ENCODE measurements at places on chromosomes 3 and 15.

GRCh38 chr15:56484287-56484686, 19.4 kb upstream of the MNS1 start:
- DNase-seq: no peak

- DNase-seq: no peak
These were observed 8.1 kb downstream of the SPATA12 start for GRCh38 chr3:57068437-57069089.

GRCh38 chr15:33021806-33022389, 172.6 kb downstream of the FMN1 start:
- DNase-seq: peak; percentile 24

DNA sequence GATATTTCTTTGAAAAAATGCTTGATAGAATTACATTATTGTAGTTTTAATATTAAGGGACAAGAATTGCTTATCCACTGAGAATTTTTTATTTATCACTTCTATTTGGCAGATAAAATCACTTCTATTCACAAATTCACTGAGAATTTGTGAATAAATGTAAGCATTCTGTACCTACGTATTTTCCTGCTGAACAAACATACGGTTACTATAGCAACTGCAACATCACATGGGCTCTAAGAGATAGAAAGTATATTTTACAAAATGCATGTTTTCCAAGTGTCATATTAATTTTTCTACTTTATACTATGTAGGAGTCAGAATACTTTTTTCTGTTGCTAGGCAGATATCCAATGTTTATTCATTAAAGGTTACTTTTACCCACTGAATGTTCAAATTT, 166.2 kb downstream of the ZIC1 start:
- no peak for DNase-seq

GRCh38 chr3:17833786-17834559, 91.5 kb upstream of the TBC1D5 start:
- DNase-seq: no peak

DNA sequence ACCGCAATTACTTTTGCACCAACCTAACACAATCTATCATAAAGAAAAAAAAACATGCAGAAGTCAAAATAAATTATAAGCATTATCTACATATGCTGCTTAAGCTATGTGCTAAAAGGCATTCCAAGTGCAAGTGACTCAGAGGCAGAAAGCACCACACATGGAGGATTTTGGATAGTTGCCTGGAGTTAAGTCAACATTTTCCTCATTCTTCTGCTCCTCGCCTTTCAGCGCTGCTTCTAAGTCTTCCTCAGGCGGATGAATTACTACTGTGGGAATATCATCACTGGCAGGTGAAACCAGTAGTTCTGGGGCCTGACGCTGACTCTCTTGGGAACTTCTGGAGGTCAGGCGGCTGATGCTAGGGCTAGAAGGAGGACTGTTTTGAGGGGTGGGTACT, 53.1 kb downstream of the SLC4A7 start:
- no peak for DNase-seq

DNA sequence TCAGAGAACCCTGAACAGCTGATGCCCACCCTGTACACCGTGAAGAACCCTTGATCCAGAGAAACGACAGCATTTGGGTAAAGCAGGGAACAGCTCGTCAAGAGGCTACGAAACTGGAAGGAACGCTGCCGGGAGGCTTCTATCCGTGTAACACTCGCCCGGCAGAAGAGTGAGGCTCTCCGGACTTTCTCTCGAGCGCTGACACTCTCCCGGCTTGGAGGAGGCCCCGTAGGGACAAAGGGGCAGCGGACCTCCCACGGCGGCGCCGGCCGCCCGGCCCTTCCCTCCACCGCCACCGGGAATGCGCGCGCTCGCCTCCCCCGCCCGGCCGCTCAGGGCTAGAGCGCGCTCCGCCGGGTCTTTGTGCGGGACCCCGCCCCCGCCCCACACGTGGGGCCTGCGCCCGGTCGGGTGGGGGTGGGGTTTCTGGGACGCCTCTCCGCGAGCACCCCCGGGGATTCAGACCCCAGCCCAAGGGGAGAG, 1.7 kb downstream of the HYAL2 start:
- peak; percentile 46 for DNase-seq

GRCh38 chr3:188796122-188796631, 375.6 kb upstream of the TPRG1 start:
- DNase-seq: no peak

- no peak for DNase-seq
These were observed 11.1 kb upstream of the ZNF620 start for GRCh38 chr3:40494698-40495097.

- DNase-seq: no peak
These were observed 8.0 kb downstream of the FAM174B start for GRCh38 chr15:92647467-92648163.

GRCh38 chr3:44831232-44831631, 30.5 kb upstream of the TMEM42 start:
- DNase-seq: no peak

GRCh38 chr15:22243440-22244130, 163.3 kb downstream of the OR4M2 start:
- DNase-seq: no peak

GRCh38 chr3:78076379-78076778, 1036.5 kb downstream of the ROBO2 start:
- no peak for DNase-seq

DNA sequence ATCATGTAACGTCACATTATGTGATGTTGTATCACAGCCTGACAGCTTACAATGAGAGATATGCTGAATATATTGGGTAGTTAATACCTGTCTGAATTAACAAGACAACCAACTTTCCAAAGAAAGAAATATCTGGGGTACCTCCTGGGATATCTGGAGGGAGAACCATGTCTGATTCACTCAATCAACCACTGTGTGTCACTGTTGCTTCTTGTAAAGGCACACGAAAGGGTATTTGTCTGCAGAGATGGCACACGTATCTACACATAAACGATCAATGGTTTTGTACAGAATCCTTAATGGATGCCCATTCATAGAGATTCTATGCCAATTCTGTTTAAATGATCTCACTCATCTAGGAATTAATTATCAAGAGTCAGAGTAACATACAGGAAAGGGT, 252.1 kb upstream of the TMCO5A start:
- no peak for DNase-seq

- DNase-seq: no peak
These were observed 7.6 kb downstream of the SLC9A9 start for GRCh38 chr3:143840636-143841035.

- no peak for DNase-seq
These were observed 21.6 kb downstream of the REC114 start for GRCh38 chr15:73464602-73465001.

DNA sequence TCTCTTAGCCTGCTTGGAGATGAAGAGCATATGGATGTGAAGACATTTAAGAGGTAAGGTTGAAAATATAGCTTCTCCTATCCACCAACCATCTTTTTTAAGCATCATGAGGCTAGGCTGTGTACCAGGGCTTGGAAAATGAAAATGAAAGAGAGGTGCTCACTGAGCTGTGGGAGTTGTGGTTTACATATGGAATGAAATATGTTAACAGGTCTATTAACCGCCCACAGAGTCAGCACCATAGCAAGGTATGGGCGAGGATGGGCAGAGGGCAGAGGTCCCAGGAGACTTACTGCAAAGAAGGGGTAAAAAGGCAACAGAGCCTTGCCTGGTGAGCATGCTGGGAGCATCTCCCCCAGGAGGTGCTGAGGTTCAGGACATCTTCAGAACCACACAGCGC, 273.1 kb downstream of the GABRG3 start:
- no peak for DNase-seq

DNA sequence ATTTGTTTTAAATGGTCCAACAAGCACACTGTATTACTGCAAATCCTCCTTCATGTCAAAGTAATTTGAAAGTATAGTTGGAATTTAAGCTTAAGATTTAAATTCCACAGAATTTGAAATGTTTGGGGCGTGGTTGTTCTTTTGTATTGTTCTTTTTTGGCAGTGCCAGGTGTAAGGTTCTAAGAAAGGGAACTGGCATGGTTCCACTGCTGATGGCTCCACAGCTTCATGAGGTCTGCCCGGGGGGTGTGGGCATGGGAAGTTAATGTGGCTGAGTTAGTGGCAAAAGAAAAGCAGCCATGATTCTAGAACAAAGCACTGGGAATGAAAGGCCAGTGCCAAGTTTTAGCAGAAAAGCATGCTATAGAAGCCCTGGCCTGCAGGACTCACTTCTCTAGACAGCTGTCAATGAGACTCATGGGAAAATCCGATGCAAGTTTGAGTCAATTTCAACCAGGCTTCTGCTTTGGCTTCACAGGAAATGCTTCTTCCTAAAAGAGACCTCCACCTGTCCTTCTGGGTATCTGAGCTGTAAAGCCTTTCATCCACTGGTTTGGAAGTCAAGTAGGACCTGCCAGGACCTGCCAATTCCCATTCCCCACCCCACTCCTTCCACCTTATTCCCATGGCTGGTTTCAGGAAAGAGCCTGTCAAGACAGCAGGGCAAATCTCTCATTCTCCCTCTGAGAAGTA, 18.9 kb downstream of the CDCP1 start:
- DNase-seq: no peak

GRCh38 chr15:68384451-68385239, 47.3 kb downstream of the ITGA11 start:
- no peak for DNase-seq

DNA sequence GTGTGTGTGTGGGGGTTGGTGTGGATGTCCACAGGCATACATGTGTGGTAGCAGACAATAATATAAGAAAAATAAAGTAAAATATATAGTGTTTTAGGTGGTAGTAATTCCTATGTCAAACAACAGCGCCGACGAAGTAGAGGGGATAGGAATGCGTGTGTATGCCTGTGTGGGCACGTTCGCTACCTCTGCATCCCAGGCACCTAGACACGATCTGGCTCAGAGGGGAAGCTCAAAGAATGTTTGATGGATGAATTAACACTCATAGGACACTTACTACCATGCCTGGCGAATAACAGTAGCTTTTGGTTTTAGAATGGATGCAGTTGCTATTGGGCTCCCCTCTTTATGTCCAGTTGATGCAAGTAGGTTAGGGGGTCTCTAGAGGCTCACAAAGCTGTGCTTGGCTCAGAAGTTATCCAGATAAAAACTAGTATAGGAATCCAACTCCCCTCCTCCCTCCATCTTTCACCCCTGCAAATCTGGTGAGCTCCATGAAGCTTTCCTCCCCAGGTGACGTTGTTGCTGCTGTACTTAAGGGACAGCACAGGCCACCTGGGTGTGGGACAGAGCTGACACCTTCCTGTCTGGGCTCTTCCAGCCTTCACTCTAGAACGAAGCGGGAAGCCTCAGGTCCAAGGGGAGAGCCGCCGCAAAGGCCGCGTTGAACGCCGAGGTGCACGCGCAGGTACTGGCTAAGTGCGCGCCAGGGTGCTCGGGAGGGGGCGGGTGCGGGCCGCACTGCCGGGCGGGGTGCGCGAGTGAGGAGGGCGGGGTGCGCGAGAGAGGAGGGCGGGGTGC, 192.6 kb upstream of the LYSMD4 start:
- DNase-seq: no peak

DNA sequence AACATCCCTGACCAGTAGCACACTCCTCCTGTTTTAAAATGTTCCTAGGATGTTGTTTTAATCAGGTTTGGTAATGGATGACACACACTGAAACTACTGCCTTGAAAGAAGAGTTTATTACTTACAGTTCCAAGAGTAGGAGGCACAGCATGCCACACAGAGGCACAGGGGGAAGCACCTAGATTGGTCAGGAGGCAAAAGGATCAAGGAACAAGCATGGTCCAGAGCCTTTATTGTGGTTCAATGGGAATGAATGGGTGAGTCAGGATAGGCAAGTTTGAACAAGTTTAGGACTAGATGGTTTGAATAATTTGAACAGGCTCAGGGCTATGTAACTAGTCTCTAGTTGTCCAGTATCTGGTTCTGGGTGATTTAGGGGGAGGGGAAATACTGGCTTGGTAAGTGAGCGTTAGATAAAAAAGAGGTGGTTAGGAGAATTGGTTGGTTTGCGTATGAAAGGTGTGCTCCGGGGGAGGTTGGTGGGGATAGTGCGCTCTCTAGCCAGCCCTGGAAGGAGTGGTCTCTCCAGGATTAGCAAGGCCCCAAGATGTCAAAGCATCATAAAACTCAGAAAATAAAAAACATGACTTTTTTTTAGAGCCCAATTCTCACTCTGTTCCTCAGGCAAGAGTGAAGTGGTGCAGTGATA, 35.1 kb downstream of the TMOD3 start:
- no peak for DNase-seq

DNA sequence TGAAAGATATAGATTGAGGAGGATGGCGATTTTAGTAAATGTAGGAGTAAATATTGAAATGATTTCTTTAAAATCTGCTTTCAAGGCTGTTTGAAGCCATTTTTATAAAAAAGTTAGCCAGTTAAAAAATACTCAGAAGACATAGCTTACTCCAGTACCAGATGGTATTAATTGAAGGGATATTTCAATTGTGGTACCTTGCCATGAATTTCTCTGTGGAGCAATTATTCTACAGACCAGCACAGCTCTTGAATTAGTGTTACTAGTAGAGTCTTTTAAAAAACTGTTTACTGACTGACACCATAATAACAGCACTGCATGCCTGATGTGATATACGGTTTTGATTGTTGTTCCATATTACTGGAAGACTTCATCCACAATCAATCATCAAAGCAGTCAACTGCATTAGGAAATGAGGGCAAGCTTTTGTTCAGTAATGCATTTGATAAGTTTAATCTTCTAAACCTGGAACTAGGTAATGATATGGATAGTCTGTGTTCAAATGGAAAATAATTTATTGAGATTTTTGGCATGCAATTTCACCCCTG, 106.4 kb downstream of the MFSD1 start:
- no peak for DNase-seq

GRCh38 chr3:141969711-141970110, 93.3 kb downstream of the ATP1B3 start:
- no peak for DNase-seq
